ENCODE measurements at places on chromosomes 6 and 20.
A peak's percentile ranks its signal among the peaks of the same experiment; 100 is the strongest.

DNA sequence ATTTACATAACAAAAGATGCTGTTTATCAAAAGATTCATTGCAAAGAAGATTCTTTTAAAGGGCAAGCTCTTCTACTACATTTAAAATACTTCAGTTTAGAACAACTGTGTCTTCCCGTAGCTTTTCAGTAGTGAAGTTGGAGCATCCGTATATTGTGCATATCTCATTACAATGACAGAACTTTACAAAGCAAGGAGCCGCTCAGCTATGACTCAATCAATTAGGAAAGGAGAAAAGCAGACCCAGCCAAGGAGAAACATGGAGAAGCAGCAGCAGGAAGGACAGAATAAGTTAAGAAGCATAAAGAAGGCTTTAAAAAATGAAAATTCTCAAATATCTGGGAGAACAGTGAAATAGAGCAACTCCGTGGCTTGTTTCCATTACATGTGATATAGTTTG lies 132.6 kb upstream of the SMLR1 start:
- no peak for DNase-seq

- DNase-seq = no peak
Measured at GRCh38 chr6:4920914-4921410, 82.9 kb downstream of the RPP40 start.

DNA sequence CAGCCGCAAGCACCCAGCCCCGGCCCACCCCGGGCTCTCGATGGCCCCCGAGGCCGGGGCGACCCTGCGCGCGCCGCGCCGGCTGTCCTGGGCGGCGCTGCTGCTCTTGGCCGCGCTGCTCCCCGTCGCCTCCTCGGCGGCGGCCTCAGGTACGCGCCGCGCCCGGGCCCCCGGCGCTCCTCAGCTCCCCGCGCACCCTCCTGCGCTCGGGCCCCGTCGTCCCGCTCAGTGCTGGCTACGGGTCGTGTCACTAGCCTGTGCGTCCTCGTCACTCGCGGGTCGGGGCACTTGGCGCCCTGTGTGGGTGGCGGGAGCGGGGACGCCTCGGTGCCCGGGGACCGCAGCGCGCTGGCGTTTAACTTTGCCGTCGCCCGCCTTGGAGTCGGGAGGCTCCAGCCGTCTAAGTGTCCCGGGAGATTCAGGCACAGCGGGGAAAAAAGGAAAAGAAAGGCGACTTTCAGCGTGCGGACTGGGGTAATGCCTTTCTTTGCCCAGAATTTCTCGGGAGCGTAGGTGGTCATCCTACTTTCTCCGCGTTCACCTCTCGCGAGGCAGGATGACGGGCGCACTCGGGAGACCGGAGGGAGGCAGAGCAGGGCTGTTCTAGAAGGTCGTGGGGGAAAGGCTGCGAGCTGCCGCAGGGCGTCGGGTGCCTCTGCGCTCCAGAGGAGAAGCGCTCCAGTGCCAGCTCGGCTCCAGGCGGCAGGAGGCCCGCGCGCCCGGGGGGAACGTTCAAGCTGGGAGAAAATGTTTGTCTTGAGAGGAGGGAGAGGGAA lies 545 bp downstream of the FNDC1 start:
- peak; percentile 28 for DNase-seq

DNA sequence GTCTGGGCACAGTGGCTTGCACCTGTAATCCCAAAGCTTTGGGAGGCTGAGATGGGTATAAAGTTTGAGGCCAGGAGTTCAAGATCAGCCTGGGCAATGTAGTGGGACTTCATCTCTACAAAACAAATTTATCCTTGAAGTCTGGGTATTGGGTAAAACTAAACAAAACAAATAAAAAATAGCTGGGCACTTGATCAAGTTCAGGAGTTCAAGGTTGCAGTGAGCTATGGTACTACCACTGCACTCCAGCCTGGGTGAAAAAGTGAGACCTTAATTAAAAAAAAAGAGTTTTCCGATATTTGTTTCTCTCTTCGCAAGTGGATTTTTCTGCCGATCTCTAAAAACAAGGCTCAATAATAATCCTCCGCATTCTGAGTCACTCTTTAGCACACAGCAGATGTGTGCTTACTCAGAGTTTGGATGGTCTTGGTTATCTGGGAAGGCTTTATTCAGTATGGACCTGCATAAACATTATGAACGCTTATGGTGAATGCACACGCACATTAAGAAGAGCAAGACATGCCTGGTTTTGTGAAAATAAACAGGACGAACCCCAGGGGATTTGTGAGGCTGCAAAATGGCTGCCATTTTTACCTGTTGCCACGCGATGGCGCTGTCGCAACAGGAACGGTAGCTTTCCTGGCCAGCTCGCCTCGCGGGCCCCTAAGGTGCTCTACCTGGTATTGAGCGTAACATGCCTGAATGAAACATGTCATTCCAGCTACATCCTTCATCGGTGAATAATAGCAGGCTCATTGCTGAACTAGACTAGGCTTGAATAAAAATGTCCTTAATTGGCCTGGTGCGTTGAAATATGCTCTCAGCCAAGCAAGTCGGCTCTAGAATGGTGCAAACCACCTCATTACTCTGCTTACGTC lies 6.0 kb downstream of the OPN5 start:
- DNase-seq = no peak

GRCh38 chr6:167154895-167155294 lies 2.9 kb downstream of the GPR31 start:
- no peak for DNase-seq

GRCh38 chr20:17696287-17696686 lies 3.5 kb upstream of the BANF2 start:
- DNase-seq = no peak

DNA sequence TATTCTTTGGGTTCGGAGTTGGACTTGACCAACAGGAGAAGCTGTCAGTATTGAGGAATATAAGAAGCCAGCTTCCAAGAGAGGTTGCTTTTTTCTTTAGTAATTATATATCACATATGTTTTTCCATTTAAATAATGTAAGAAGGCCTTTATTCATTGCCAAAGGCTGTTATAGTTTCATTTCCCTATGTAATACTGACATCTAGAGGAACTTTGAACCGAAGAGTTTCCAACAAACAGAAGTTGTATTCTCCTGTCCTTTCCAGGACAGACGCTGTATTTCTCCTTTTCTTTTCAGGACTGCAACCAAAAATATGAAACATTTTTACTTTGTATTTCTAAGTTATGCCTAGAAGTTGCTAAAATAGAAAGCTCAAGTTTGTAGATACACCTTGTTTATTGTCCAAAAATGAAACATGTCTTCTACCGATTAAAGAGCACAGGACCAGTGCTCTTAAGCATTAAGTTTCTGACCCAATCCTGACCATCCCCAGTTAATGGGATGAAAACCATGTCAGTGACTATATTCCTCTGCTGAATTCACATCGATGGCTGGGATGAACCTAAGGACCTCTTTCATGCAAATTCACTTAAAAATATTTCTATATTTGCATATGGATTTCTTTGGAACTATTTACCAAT lies 55.1 kb downstream of the MYLK4 start:
- DNase-seq = peak; percentile 11

DNA sequence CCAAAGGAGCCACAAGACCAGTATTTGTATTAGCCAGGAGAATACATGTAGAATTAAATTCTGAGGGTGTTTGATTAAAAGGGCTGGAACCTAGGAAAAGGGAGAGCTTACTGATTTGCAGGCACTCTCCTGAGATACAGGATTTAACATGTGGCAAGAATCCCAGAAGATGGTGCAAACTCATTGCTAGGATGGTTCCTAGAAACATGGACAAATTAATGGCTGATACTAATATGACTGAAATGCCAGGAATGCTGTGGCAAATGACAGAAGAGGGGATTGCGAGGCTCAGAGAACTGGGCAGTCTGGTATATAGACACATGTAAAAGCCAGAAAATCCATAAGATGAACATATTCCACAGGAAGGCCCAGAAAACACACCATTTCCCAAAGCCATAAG lies 118.1 kb downstream of the RWDD2A start:
- DNase-seq = no peak

- no peak for DNase-seq
Measured at GRCh38 chr20:50193199-50193835, 2.7 kb downstream of the CEBPB start.

- DNase-seq = no peak
Measured at GRCh38 chr6:25579902-25580495, 72.0 kb upstream of the SCGN start.

- no peak for DNase-seq
Measured at GRCh38 chr20:58554541-58554940, 39.3 kb upstream of the APCDD1L start.

- DNase-seq = no peak
Measured at GRCh38 chr6:36720251-36721141, 22.9 kb downstream of the RAB44 start.

GRCh38 chr6:81362246-81362645 lies 390.2 kb downstream of the TENT5A start:
- no peak for DNase-seq

GRCh38 chr6:32602383-32602782 lies 12.7 kb upstream of the HLA-DRB1 start:
- no peak for DNase-seq

- no peak for DNase-seq
Measured at GRCh38 chr6:161238081-161238480, 35.8 kb downstream of the AGPAT4 start.

DNA sequence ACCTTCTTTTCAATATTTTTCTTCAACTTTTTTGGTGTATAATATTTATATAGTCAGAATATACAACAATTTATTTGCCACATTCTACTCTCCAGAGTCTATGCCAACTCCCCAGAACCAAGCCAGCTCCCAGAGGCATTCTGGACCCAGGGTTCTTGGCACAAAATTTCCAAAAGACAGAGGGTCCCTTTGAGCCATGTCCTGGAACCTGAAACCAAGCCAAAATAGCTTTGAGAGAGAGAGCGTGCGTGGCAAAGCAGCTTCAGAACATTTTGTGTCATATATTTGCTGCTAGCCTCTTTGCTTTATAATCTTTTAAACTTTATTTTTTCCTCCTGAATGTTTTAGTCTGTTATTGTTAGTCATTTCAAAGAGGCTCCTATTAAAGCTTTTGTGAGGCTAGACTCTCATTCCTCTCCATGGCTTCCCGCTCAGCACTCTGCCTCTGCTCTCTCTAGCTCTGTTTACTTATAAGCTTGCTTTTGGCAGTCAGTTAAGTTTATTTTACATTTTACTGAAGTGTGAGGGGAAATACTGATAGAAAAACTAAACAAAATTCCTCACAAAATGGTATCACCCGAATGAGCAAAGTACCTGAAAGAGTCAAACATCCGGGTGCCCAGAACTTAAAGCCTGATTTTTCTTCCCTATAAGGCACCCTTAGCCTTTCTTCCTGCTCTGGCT lies 605.1 kb upstream of the ID4 start:
- DNase-seq = no peak

DNA sequence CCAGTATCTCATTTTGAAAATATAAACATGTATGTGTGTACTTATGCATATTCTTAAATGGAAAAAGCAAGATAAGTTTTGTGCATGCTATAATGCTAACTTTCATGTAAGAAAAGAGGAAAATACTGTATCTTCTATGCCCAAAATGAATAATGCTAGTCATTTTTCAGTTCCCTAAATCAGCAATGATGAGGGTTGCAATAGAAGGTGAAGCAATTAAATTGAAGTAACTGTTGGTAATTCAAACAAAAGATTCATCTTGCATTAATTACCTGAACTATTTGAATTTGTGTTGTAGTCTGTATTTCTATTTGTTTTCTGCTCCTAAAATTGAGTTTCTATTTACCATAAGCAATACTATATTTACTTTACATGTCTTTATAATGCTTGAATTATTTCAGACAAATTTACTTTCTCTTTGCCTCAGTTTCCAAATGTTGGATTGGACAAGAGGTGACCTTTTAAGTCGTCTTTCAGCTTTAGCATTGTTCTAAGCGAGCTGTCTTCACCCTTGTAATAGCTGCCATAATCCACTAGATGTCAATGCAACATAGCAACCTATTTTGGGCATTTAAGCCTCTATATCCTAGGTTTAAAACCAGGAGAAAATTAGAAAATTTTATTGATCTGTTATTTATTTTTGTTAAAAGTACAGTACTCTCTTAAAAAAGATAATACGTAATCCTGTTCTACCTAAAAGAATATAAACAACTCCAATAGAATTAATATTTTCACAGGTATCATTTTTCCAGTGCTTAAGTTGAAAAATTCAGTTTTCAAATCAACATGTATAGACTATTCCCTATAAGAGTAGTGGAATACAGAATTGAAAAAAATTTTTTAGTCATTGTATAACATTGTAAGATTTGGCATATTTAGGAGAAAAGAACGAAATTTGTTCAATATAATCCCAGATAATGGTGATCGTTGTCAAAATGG lies 52.3 kb upstream of the IFNGR1 start:
- peak; percentile 35 for DNase-seq

- DNase-seq = no peak
Measured at GRCh38 chr6:135286962-135287538, 105.9 kb downstream of the MYB start.

GRCh38 chr20:47875297-47876025 lies 90.2 kb upstream of the SULF2 start:
- no peak for DNase-seq

GRCh38 chr6:56767892-56768531 lies 125.3 kb upstream of the DST start:
- DNase-seq = no peak

- DNase-seq = no peak
Measured at GRCh38 chr20:49386848-49387580, 95.5 kb downstream of the KCNB1 start.

GRCh38 chr6:137749696-137750211 lies 117.3 kb upstream of the TNFAIP3 start:
- DNase-seq = no peak

DNA sequence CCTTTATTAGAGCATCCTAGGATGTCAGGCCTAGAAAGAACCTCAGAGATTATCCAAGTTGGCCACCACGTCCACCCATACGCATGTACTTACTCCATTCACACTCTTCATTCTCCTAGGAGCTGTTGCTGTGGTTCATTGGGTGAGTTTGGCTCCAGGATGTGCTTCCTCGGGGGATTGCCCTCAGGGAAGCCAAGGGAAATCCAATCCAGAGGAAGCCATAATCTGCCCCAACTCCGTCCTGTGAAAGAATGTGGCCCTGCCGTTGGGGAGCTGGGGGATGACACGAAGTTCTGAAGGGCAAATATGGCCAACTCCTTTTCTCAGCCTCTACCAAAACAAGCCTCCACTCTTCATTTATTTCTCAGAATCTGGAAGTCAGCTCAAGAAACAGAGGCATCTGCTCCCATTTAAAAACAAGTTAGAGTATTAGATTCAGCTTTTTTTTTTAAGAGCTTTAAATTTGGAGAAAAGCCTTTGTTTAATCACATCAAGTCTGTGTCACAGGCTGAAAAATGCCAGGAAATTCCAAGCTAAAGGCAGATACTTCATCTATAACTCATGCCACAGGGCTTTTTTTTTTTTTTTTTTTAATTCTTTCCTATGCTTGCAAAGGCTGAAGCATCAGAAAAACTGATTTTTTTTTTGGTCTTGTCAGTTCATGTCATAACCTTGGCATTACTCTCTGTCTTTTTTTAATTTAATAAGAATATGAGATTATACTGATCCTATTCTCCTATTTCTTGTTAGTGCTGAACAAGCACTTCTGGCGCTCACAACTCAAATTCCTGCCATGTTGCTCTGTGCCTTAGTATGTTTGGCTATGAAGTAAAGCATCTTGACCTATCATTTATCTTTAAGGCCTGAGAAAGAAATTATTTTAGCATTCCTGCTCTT lies 480.9 kb upstream of the MARCKS start:
- no peak for DNase-seq
